ENCODE measurements at places on chromosomes 7 and 10. TPM values are rescaled to one million over a fixed set of nuclear protein-coding genes. Genes with fewer than 3 reads are reported as not detected.

Gene AMZ1
- total RNA-seq = not detected

Gene KLLN
- total RNA-seq = 0.57 TPM

Gene CTAGE6
- not detected for total RNA-seq

Gene WNT8B
- total RNA-seq = not detected

Gene ZNF503
- total RNA-seq = 1.5 TPM

Gene TSPAN33
- total RNA-seq = 5.8 TPM

Gene VWA2
- total RNA-seq = 0.48 TPM

Gene MORN4
- total RNA-seq = 10.0 TPM

Gene ASB10
- total RNA-seq = not detected

Gene KLHL7
- 46.3 TPM for total RNA-seq

Gene SPDYE6
- total RNA-seq = not detected

Gene HEPACAM2
- total RNA-seq = not detected

Gene AFAP1L2
- total RNA-seq = 35.4 TPM

Gene CLIP2
- total RNA-seq = 37.9 TPM

Gene NKX2-3
- not detected for total RNA-seq

Gene ANKRD30A
- total RNA-seq = not detected

Gene ZNF117
- total RNA-seq = 7.3 TPM

Gene CHAT
- not detected for total RNA-seq

Gene PRKG1
- 0.68 TPM for total RNA-seq

Gene DNAH11
- total RNA-seq = not detected

Gene CYP3A5
- total RNA-seq = 3.2 TPM

Gene ADAM22
- 14.0 TPM for total RNA-seq

Gene DYNC1I1
- total RNA-seq = not detected

Gene ESYT2
- 162 TPM for total RNA-seq

Gene OR13A1
- total RNA-seq = 0.15 TPM

Gene ZNF425
- total RNA-seq = 5.2 TPM

Gene NME8
- not detected for total RNA-seq

Gene CHCHD2
- total RNA-seq = 978 TPM

Gene SLC26A5
- total RNA-seq = not detected

Gene GPR26
- not detected for total RNA-seq
